ENCODE measurements at places on chromosomes 1 and 21.

- DNase-seq: no peak
- H3K27ac ChIP-seq: peak overlapping the region; percentile 21
- no peaks in the 10 kb centered on the region for H3K27me3 ChIP-seq
- no peaks in the 10 kb centered on the region for H3K36me3 ChIP-seq
- no peak overlapping the region for H3K4me3 ChIP-seq
- H3K4me1 ChIP-seq: peaks cover 20% of the 10 kb centered on the region
Measured at GRCh38 chr1:33459691-33460090, 12.8 kb upstream of the ZSCAN20 start.

DNA sequence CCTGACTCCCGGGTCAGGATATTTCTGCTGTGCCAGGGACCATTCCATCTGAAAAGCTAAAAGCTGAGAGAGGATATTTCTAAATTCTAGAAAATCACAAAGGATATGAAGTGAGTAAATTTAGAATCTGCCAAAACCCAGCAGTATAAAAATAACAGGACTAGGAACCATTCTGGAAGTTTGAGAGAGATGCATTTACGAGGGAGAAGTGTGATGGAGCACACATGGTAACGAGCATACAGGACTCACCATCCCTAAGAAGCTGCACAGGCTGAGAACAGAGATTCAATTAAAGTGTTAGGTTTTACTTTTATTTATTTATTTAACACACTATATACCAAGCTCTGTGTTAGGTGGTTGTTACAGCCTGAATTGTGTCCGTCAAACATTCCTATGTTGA is 116.3 kb downstream of the GLUL start:
- DNase-seq: no peak
- H3K27me3 ChIP-seq: no peaks in the 10 kb centered on the region
- no peak overlapping the region for H3K27ac ChIP-seq
- no peaks in the 10 kb centered on the region for H3K4me1 ChIP-seq

- no peak for DNase-seq
- no peak overlapping the region for H3K4me3 ChIP-seq
- no peaks in the 10 kb centered on the region for H3K27me3 ChIP-seq
- no peak overlapping the region for H3K27ac ChIP-seq
Measured at GRCh38 chr1:154595621-154596020, 12.4 kb downstream of the ADAR start.

DNA sequence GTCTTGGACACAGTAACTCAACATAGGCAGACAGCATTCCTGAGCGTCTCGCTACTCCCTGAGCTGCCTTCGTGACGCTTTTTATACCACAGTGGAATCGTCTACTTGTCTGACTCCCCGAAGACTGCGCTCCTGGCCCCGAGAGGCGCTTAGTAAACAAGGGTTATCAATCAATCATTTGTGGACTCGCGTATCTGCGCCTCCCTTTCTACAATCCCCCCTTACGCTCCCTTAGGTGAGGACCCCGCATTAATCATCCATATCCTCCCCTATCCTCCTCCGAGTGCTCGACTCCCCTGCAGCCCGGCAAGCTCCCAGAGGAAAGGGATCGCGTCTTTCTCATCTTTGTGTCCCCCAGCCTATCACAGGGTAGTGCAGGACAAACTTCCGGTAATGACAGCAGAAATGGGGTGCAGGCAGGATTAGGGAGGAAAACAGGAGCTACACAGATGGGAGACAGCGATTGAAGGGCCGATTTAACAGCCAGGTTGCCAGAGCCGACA is 522 bp downstream of the TMEM59 start:
- DNase-seq: no peak
- H3K27me3 ChIP-seq: no peaks in the 10 kb centered on the region
- peak overlapping the region; percentile 58 for H3K27ac ChIP-seq
- peak overlapping the region; percentile 85 for H3K4me3 ChIP-seq
- peaks cover under 1% of the 10 kb centered on the region for H3K36me3 ChIP-seq
- H3K4me1 ChIP-seq: peaks cover 9% of the 10 kb centered on the region

GRCh38 chr1:27538793-27539192 is 48.8 kb upstream of the WASF2 start:
- peaks cover 68% of the 10 kb centered on the region for H3K4me1 ChIP-seq
- no peak overlapping the region for H3K4me3 ChIP-seq
- peak overlapping the region; percentile 99 for H3K27ac ChIP-seq
- DNase-seq: no peak
- H3K36me3 ChIP-seq: peaks cover 33% of the 10 kb centered on the region
- no peaks in the 10 kb centered on the region for H3K27me3 ChIP-seq

- H3K27ac ChIP-seq: no peak overlapping the region
- H3K4me3 ChIP-seq: peak overlapping the region; percentile 57
- H3K4me1 ChIP-seq: peaks cover 9% of the 10 kb centered on the region
- H3K36me3 ChIP-seq: peaks cover 5% of the 10 kb centered on the region
Measured at GRCh38 chr1:46603481-46603857, 599 bp downstream of the MKNK1 start.
